ENCODE measurements at places on chromosomes 2 and 18.

- DNase-seq, result no peak
Measured at GRCh38 chr18:33560686-33561370, 17.2 kb upstream of the ASXL3 start.

DNA sequence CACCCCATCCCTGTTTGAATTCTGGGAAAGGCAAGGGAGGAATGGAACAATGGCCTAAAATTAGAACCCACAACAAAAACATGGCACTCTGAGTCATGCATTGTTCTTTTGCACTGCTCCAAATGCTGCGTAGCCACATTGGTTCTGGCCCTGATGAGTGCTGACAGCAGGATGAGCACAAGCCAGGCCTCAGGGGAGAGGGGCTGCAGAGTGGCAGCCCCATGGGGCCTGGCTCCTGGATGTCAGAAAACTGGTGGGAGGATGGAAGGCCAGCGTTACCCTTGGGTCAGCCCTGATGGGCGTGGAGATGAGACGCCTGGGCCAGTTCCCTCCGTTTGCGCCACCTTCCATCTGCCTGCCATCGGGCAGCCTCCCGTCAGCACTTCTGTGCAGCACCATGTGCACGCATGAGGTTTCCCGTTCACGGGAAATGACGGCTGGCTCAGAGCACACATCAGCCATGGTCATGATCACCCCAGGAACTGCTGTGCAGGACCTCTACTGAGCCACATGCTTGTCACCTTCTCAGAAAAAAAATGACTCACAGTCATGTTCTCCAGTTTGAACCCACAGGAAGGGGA is 65.6 kb downstream of the CYP26B1 start:
- DNase-seq, result no peak

DNA sequence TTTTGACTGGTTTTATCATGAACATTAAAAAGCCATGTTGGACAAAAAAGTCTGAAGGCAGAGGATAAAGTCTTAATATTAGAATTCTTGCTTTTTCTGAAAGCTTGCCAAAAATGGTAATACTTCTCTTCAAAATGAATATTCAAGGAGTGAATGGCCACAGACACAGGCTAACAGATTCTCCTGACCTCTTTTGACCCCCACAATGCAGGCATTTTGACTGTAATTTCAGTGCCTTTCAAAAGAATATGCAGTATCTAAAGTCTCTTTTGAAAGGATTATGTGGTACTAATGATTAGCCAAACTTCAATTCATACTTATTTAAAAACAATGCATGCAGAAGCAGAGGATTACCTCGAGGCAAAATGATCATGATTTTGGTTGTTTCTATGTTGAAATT is 557.8 kb upstream of the GCFC2 start:
- DNase-seq, result no peak

DNA sequence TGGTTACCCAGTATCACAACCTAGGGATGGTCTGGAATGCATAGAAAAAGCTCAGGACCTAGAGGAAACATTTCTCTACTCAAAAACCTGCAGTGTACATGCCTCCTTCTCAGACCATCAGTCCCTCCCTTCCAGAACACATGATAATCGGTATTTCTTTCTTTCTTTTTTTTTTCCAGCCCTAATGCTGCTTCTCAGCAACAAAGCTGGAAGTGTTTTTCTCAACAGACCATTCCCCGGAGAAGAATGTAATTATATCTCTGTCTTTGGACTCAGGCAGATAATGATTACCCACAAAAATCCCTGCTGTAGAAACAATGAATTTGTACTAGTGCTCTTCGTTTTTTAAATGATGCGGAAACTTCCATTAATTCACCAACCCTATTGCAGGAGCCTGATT is 44.1 kb upstream of the NDUFV2 start:
- DNase-seq, result no peak

DNA sequence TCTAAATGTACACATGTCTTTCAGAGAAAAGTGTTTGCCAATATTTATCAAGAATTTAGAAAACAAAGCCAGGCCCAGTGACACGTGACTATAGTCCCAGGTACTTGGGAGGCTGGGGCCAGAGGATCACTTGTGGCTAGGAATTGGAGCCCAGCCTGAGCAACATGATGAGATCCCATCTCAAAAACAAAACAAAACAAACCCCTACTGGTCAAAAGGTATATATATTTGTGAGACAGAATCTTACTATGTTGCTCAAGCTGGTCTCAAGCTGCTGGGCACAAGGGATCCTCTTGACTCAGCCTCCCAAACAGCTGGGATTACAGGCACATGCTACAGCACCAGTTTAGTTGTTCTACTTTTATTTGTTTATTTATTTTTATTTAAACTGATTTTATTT is 79.2 kb downstream of the ZDBF2 start:
- DNase-seq, result no peak

- DNase-seq, result no peak
Measured at GRCh38 chr18:48775372-48776155, 175.2 kb downstream of the SMAD7 start.

DNA sequence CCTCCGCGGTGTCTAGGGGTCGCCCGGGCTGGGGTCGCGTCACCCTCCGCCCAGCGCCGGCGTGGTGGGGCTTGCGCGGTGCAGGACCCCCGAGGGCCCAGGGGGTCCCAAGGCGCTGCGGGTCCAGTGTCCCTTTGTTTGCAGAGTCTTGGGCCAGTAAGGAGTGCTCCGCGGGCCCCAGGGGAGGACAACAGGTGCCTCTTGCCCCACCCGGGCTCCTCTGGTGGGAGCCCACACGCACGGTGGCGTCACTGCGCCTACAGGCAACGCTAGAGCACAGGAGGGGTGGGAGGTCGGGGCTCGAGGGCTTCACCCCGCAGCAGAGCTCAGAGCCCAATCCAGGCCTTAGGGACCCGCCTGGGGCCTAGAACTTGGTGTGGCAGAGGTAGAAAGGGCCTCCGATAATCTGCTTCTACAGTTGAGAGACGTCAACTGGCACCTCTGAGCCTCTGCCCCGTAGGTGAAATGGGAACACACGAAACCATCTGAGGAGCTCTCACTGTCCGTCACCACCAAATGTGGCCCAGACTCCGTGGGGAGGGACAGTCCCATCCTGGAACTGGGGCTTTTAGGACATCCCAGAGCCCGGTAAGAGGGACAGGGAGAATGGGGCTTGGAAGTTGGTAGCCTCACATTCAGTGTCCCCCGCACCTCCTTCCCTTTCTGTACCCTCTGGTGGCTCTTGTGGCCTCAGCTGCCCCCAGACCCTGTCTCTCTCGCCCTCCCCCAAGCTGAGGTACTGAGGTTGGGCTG is 1.4 kb downstream of the ARID5A start:
- no peak for DNase-seq

DNA sequence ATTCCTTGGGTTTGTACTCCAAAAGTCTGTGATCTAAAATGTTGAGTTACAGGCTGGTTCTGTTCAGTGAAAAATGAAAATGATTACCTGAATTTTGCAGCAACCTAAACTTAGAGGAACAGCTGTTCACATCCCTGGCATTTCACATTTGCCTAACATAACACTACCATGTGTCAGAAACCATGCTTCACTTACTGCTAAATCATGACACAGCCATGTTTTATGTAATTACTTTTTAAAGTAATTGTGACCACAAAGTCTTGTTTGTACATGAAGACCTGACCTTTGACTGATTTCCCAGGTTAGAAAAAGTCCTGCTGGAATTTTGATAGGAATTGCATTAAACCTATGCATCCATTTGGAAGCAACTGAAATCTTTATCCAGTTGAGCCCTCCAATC is 79.1 kb downstream of the FAM168B start:
- no peak for DNase-seq

- no peak for DNase-seq
Measured at GRCh38 chr2:166572937-166573336, 78.9 kb upstream of the SCN7A start.

DNA sequence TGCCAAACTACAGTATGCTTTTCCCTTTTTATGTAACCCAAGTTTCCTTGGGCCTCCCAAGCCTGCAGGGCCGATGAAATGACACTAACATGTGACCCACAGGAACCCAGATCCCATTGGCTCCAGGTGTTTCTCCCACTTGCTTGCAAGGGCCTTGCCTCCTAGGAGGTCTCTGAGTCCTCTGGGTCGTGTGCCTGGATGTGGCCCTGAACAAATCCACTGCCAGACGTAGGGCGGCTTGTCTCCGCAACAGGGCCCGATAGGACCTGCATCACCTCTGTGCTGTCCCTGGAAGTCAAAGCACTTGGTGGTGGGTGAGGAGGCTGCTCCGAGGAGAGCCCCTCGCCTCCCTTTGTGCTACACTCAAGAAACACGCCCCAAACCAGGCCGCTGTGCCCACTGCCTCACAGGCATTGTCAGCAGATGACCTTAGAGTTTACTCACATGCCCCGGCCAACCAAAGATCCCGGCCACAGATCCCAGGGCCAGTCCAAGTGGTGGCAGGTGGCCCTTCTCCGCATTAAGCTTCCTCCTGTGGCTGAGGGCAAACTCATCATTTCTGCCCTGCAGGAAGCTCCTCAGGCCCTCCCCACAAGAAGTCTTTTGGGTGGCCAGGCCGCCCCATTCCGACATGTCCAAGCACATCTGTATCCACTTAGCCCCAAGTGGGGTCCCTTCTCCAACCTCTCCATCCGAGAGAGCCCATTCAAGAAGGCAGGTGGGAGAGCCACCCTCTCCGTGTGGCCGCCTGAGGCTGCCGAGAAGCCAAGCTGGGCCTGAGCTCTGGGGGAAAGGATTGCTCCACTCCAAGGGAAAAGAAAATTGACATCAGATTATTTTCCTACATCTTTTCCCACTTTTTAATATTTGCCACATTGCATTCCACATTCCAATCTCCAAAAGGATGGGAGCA is 76.7 kb downstream of the GFPT1 start:
- no peak for DNase-seq

- DNase-seq, result peak; percentile 7
Measured at GRCh38 chr2:237474442-237474911, 12.6 kb upstream of the MLPH start.

DNA sequence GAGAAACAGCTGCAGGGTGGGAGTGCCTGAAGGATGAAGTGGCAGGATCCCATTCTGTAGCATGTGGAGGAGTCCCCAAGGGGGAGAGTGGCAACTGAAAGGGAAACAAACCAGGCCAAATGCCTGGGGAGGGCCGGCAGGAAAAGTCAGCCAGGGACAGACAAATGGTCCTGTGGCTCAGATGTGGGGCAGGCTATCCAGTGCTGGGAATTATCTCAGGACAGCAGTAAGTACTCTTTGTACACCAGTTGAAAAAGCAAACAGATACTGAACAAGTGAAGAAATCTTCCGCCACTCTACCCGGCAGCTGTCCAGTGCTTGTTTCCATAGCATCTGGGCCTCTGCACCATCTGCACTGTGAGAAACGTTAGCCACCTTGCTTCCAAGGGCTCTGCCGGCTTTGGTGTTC is 408.9 kb downstream of the LRATD1 start:
- no peak for DNase-seq

- no peak for DNase-seq
Measured at GRCh38 chr2:10906926-10907625, 4.7 kb upstream of the KCNF1 start.

GRCh38 chr2:129713337-129713736 is 266.1 kb upstream of the RAB6C start:
- no peak for DNase-seq

- DNase-seq, result no peak
Measured at GRCh38 chr2:68151037-68151436, 6.7 kb upstream of the PNO1 start.

DNA sequence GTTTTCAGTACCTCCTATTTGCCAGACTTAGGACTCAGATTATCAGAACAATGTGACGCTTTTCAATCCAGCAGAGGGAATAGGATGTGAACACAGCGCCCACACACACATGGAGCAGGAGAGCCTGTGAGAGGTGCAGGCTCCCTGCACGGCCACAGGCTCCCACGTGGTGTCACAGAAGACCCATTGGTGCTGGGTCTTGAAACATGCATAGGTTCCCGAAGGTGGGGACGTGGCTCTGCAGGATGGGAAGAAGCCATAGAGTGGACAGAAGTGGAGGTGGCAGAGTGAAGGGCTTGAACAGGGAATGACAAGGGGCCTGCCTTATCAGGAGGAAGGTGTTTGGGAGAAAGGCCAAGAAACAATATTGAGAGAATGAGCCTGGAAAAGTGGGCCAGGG is 78.5 kb upstream of the BCL2L11 start:
- DNase-seq, result no peak

DNA sequence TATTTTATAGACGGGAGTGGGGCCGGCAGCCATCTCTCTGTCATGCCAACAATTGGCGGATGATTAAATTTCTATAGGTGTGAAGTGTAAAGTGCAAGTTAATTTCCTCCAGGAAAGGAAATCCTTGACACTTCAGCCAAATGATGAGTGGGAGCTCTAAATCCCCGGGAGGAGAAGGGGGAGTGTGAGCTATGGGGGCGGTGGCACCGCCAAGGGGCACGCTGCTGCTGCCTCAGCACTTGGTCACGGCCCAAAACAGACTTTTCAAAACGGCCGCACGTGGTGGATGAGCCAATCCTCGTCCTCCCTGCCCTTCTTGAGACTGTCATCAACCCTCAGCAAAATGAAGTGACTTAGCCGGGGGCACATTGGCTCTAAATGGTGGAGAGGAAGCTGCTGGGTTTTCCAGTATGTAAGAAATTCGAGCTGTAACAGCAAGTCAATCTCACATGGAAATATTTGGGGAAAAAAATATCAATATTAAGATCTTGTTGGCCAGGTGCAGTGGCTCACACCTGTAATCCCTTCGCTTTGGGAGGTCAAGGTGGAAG is 200.8 kb downstream of the TFCP2L1 start:
- DNase-seq, result no peak

DNA sequence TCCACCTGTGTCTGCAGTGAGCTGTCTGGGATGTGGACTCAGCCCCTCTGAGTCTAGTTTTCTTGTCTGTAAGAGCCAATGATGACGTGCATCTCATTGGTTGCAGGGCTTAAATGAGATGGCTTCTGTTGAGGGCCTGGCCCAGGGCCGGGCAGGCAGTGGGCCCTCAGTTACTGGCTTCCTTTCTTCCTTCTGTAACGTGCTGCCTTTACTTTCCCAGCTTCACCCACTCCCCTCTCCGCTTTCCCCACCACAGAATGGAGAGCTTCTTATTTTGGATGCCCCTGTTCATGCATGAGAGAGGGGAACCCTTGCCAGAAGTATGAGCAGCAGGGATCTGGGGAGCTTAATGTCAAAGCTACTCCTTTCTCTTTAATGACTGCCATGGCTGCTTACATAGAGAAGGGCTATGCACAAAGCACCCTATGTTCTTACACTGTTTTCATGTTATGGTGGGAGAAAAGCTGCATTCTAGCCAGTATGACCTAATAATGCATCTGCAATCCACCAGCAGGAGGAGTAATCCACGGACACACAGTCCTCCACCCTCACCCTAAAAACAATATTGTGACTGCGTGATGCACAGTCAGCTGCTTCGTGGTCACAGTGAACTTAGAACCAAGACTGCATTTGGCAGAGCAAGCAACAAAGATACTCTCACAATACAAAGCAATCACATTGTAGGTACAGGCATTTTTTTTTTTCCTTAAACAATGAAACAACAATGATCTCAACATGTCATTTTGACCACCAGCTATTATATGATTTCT is 37.2 kb downstream of the CREG2 start:
- DNase-seq, result peak; percentile 83

GRCh38 chr2:68225119-68225632 is 27.2 kb downstream of the PPP3R1 start:
- DNase-seq, result no peak

DNA sequence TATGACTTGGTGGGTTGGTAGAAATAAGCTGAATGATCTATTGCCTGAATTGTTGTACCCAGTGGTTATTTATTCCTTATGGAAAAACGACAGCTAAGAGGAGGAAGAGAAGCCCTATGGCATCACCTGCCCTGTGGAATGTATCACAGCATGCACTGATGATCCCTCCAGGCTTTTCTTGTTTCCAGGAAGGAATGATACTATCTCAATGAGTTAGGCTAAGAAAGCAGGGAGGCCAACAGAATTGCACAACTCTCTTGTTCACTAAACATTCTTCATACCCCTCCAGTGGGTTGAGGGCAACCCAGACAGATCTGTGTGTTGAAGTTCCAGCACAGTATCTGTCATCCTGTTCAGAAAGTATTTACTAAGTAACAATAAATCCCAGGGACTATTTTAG is 1001.7 kb upstream of the GYPC start:
- no peak for DNase-seq
